ENCODE measurements at places on chromosomes 2 and 18.

- DNase-seq = no peak
Measured at GRCh38 chr2:148607566-148607965, 37.0 kb upstream of the EPC2 start.

DNA sequence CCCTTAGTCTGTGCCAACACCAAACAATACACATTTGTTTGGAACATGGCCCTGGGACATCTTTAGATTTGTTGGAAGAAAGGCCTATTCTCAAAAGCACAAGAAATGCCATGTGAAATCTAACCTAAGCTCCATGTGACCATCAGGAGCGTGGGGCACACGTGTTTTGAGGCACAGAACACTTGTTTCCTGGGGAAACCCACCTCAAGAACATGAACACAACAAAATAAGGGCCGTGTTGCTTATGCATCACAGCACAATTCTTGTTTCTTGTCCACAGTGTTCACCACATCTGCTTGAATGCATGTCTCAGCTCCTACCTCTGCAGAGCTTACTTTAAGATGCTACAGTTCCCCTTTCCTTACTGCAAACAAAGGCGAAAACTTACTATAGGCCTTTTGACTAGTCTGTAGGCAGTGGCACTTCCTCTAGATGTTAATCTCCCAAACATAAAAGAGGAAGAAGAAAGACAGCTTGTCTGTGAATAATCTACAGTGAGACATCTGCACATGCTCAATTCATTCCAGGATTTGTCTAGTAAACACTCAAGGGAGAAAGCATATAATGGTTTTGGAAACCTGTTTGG is 165.0 kb downstream of the ANKRD44 start:
- DNase-seq = peak; percentile 36

GRCh38 chr2:64322433-64322832 is 131.5 kb upstream of the LGALSL start:
- DNase-seq = no peak

- DNase-seq = no peak
Measured at GRCh38 chr2:100902817-100903405, 83.0 kb downstream of the NPAS2 start.

DNA sequence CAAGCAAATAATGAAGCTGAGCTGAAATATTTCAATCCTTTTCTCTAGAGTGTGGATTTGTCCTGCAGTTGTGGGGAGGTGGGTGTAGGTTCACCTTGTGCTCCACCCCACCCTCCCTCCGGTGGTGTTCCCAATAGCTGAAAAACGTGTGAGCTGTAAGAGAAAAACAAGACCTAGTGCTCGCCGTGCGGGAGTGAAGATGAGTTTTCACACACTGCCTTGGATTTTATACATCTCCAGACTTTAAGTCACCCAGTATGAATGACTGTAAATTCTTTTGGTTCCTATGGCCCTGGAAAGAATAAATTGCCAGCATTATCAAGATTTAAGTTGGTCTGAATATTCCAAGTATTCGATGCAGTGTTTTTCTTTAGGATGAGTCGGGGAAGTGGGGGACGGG is 1.9 kb upstream of the SOX11 start:
- DNase-seq = no peak

DNA sequence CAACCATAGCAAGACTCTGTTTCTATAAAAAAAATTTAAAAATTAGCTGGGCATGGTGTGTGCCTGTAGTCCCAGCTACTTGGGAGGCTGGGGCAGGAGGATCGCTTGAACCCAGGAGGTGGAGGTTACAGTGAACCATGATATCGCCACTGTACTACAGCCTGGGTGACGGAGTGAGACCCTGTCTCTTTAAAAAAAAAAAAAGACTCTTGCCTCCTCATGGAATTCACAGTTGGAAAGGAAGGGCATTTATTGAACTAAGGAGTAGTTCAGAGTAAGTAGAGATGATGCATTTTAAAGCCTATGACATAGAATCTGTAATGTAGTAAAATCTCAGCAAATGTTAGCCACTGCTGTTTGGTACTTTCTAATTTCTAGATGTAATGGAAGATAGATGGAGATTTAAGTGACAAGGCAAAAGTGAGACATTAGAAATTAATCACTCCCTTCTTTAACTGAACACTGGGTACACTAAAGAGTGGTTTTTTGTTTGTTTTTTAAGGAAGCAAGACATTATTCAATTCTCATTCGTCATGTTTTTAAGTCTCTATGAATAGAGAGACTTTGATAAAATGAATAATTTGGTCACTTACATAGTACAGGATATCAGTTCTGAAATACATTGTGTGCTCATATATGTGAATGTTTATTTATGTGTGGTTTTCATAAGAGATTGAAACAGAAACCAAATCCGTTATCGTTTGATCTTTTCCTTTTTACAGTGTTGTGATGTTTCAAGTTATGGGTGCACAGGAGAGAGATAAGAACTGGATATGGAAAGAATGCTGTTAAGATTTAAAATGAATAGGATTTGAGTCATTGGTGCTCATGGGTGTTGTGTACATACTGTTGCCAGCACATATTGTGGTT is 186.1 kb upstream of the STON1 start:
- DNase-seq = no peak

- no peak for DNase-seq
Measured at GRCh38 chr2:233211548-233211895, 40.0 kb upstream of the ATG16L1 start.

DNA sequence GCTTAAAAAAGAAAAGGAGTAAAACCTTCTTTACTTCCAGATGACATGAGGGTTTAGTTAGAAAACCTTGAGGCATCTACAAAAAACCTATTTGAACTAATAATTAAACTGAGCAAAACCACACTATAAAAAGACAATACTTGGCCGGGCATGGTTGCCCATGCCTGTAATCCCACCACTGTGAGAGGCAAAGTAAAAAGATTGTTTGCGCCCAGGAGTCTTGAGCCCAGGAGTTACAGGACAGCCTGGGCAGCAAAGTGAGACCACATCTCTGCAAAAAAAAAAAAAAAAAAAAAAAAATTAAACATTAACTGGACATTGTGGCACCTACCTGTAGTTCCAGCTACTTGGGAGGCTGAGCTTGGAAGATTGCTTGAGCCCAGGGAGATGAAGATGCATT is 502.8 kb upstream of the LRRTM4 start:
- DNase-seq = no peak

- DNase-seq = no peak
Measured at GRCh38 chr2:56040834-56041233, 117.3 kb upstream of the EFEMP1 start.

DNA sequence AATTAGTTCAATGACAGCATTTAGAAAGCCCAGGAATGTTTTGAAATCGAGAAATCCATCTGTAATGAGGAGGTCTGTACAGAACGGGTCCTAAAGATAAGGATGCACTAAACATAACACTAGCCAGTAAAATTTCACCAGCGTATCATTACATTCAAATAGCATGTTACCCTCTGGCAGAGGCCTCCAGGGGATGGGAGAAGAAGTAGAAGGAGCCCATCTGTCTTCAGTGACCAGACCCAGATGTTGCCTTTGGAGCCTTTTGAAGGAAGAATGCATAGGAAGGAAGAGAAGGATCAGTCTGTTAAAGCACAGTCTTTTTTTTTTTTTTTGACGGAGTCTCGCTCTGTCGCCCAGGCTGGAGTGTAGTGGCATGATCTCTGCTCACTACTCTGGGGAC is 86.1 kb upstream of the BCL2L11 start:
- no peak for DNase-seq

DNA sequence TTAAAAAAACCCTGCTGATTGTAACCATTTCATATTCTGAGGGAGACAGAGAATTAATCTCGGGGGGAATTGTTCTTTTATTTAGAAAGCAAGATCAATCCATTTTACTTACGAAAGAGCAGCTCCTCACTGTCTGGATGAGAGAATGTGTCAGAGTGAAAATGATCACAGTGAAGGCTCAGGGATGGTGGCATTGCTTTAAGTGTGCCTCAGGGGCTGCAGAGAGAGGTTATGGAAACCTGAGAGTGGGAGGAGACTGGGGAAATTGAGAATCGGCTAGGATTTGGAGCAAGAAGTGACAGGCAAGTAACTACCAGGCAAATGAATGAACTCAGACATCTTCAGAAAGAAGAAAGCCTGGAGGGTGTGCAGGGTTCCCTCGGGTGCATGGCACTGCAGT is 34.2 kb downstream of the MRPL35 start:
- DNase-seq = no peak

DNA sequence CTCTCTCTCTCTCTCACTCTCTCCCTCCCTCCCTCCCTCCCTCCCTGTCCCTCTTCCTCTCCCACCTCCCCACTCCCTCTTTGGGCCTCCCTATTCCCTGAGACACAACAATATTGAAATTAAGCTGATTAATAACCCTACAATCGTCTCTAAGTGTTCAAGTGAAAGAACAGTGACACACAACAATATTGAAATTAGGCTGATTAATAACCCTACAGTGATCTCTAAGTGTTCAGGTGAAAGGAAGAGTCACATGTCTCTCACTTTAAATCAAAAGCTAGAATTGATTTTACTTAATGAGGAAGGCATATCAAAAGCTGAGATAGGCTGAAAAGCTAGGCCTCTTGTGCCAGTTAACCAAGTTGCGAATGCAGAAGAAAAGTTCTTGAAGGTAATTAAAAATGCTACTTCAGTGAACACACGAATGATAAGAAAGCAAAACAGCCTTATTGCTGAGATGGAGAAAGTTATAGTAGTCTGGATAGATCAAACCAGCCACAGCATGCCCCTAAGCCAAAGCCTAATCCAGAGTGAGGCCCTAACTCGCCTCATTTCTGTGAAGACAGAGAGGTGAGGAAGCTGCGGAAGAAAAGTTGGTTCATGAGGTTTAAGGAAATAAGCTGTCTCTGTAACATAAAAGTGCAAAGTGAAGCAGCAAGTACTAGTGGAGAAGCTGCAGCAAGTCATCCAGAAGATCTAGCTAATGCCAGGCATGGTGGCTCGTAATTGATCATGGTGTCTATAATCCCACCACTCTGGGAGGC is 21.3 kb downstream of the MALT1 start:
- no peak for DNase-seq

DNA sequence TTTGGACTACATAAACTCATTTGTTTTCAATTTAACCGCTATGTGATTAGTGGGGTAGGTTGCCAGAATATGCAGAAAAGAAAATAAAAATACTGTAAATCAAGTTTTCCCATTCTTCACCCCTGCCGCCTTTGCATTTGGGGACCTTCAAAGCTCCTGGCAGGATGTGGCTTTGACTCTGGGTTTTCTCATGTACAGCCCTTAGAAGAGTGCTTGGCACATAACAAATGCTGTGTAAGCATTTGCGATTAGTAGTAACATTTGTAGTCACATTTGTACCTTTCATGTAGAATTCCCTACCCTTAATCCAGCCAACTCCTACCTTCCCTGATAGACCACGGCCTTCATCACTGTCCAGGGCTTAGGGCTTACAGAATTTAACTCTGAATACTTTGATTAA is 262.6 kb downstream of the MREG start:
- DNase-seq = no peak

DNA sequence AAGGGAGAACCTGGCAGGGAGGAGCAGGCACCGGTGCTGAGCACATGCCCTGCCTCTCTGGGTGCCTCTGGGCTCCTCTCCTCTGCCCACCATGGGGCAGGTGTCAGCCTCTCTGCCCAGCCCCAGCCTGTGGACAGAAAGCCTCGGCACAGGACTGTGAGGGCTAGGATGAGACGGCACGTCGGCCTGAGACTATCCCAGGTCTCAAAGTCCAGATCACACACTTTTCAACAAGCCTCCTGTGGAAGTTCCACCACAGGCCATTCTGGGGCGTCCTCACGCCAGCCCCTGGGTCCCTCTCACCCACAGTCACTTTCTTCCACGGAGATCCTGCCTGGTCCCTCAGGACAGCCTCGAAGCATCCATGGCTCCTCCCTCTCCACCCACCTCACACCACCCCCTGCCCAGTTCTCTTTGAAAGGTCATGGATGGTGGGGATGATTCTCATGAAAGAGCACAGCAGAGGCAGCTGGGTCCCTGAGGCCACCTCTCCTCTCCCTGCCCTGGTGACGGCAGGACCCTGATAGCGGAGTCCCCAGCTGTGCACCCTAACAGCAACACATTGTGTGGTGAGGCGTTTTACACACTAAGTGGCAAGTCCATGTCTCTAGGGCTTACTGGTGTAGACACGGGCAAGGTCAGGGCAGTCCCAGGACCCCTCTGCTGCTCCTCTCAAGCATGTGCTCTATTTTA is 569.4 kb upstream of the SALL3 start:
- DNase-seq = no peak

DNA sequence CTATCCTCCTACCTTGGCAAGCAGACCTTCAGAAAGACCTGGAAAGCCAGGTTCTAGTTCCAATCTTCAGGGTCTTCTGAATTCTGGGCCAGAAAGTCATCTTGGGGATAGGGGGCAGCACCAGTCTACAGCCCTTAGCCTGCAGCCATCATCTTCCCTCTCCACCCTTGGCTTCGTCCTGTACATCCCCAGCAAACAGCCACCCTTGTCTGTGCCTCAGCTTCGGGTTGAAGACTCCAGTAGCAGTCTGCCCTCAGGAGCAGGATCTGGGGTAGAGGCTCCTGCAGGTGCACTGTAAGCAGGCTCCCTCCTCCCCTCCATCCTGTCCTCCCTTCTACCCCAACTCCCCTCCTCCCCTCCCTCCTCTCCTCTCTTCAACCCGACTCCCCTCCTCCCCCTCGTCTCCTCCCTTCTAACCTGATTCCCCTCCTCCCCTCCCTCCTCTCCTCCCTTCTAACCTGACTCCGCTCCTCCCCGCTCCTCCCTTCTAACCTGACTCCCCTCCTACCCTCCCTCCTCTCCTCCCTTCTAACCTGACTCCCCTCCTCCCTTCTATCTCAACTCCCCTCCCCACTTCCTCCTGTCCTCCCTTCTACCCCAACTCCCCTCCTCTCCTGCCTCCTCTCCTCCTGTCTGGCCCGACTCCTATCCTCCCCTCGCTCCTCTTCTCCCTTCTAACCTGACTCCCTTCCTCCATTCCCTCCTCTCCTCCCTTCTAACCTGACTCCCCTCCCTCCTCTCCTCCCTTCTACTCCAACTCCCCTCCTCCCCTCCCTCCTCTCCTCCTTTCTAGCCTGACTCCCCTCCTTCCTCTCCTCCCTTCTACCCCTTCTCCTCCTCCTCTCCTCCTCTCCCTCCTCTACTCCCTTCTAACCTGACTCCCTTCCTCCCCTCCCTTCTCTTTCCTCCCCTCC is 90.1 kb upstream of the SMAD2 start:
- no peak for DNase-seq

DNA sequence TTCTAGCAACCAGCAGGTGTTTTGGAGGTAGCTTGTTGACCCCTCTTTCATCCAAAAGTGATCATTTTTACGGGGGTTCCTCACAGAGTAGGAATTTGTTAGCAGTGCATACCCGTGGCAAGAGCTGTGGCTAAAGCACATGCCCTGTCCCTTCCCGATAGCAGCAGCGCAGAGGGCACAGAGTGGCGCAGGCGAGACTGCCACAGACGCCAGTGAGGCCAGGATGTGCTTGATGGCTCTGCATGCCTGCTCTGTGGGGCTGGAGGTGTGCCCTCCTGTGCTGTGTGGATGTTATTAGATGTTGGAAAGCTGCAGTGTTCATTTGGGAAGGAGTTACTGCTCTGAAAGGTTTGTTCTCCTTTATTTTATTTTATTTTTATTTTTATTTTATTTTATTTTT is 153.6 kb downstream of the FAM210A start:
- DNase-seq = no peak

GRCh38 chr2:133360882-133361281 is 207.4 kb downstream of the NCKAP5 start:
- no peak for DNase-seq
